ENCODE measurements at places on chromosomes 16 and 17. TPM values are rescaled to one million over a fixed set of nuclear protein-coding genes. Genes with fewer than 3 reads are reported as not detected.

ITGAD gene
- not detected for total RNA-seq

DPH1 gene
- 46.1 TPM for total RNA-seq

TMIGD1 gene
- total RNA-seq, result not detected

GDPD1 gene
- 1.0 TPM for total RNA-seq

KRTAP9-4 gene
- not detected for total RNA-seq

SEZ6L2 gene
- total RNA-seq, result 19.9 TPM

TRPV3 gene
- 0.25 TPM for total RNA-seq

PABPN1L gene
- not detected for total RNA-seq

CDH11 gene
- total RNA-seq, result 0.46 TPM

CACNA1G gene
- total RNA-seq, result 5.3 TPM

RNU2-1 gene
- total RNA-seq, result not detected
